ENCODE measurements at places on chromosomes 7 and 10.

GRCh38 chr7:142866361-142867096, 11.7 kb downstream of the EPHB6 start:
- DNase-seq: no peak

- DNase-seq: no peak
Observed at GRCh38 chr10:113381981-113382509, 170.8 kb upstream of the HABP2 start.

DNA sequence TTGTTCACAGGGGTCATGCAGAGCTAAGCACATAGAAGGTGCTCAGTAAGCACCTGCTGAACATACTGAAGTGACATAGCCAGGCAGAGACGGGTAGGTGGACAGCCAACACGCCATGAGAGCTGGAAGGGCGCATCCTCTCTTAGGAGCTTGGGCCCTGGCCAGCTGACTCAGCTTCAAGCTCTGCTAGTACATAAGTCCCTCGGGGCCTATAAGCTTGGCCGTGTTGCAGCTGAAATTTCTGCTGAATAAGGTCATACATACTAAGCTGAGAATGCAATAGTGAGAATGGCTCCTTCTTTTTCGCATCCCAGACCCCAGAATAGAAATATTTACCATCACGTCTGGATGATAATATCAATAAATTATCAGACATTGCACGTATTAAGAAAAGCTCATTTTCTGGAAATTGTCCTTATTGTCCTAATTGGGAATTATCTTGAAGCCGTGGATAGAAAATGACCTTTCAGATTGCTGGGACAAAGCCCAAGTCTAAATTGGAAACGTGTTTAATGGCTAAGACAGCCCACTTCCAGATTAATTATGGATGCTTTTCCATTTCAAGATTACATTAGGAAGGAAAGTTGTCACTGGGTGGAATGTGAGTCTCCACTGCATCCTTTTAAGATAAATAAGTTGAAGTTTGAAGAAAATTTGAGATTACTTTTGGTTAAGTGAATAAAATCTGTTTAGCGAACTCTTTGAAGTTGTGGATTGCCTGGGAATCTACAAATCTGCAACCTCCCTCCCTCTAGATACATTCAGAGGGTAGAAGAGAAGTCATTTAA, 287.1 kb upstream of the C7orf33 start:
- no peak for DNase-seq

DNA sequence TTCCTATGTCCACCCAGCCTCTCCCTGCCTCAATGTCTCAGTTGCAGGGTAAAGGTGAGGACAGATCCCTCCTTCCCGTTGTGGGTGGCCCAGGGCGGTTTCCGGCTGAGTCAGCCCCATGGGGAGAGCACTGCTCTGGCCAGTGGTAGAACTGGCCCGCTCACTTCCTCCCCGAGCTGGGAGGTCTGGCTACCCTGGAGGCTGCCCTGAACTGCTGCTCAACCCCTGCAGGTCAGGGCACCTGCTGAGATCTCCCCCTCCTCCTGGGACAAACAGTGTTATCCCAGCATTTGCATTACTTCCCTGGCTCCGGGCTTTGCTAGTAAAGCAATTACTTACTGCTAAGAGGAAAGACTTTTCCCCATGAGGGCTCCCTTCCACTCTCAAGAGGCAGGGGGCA, 21.4 kb upstream of the IMPDH1 start:
- DNase-seq: no peak

- DNase-seq: no peak
Observed at GRCh38 chr7:100190048-100190711, 12.5 kb downstream of the STAG3 start.

DNA sequence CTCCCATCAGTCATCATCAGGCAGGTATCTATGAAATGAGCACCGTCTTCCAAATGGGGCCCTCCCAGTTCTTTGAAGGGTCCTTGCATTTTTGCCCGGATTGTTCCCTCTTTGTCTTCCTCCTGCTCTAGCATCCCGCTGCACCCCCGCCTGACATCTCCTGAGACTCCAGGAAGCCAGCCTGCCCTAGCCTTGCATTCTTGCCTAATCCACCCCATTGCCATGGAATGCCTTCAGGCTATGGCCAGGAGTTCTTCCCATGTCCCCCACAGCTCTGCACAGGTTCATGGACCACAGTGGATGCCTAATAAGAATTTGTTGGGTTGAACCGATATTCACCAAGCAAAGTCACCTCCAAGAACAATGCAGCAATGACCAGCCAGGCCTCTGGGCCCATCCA, 62.1 kb downstream of the ZMIZ1 start:
- no peak for DNase-seq

DNA sequence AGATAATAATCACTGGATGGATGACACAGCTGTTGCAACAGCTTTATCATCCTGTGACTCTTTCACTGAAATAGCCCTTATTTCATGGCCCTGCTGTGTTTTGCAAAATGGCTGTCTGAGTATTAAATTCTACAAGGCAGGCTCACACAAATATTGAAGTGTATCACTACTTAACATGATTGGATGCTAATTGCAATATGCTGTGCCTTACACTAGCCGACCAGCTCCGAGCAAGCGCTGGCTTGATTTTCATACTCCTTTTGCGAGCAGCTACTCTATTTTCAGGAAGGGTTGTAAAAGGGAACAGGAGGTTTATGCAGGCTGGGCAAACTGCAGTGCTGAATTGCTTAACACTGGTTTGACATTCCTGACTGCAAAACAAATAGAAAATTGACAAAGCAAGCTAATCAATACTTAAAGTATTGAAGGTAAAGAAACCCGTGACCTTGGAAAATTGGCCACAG, 121.6 kb downstream of the CACNB2 start:
- DNase-seq: no peak

DNA sequence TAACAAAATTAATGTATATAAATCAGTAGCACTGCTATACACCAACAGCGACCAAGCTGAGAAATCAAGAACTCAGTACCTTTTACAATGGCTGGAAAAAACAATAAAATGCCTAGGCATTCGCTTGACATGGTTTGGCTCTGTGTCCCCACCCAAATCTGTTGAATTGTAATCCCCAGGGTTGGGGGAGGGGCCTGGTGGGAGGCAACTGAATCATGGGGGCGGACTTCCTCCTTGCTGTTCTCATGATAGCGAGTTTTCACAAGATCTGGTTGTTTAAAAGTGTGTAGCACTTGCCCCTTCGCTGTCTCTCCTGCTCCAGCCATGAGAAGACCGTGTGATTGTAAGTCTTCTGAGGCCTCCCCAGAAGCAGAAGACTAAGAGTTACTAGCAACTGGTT, 8.6 kb downstream of the ZNF786 start:
- no peak for DNase-seq

DNA sequence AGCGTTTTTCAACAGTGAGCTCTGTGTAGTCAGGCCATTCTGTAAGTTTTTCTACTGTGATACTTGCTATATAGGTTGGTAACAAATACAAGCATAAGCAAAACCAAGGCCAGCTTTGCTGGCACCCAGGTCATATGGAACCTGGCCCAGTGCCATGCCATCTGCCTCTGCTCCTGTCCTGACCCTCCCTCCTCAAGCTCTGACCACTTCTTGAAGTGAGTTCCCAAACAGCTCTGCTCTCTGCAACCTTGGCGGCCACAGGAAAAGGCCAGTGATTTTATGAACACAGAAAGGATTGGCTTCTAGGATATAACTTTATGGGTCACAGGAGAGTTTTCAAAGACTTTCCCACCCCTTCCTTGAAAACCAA, 12.8 kb downstream of the NOD1 start:
- DNase-seq: no peak

DNA sequence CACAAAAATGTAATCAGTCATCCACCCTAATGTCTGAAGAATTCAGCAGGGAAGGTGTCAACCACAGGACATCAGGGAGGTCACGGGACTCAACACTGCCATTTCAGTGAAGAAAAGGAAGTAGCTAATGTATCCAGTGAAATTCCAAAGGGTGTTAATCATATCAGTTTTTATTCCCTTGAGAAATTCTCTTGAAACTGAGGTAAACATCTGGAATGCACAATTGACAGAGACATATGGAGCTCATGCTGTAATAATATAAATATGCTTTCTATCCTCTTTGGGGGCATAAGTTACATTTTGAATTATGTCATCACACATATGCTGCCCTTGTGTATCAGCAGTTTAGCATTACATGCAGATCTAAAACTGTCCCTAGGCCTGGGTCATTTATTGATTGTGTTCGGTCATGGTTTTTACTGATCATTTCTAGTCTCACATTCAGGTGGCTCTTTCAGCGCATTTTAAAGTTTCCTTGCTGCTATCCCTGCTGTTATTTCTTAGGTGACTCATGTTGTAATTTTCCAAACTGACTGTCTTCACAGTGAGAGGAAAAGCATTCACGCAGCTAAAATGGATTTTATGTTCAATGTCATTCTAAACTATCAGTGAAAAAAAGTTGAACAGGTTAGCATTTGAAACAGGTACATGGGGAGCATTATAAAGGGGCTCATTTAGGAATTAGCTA, 273.9 kb downstream of the TSPAN12 start:
- DNase-seq: no peak

DNA sequence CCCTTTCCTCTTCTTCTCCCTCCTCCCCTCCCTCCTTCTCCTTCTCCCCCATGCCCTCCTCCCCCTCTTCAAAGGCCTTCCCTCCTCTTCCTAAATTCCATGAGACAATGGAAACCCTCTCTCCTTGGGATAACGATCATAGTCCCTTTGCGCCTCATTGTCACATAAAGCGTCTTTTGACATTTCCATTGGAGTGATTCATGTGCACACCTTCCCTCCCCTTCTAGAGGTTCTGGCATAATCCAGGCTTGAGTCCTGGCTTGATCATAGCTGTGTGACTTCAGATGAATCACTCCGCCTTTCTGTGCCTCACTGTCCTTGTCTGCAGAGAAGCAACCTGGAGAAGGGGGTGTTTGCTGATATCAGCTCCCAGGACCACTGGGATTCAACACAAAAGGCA, 204.2 kb downstream of the TNS3 start:
- no peak for DNase-seq

- no peak for DNase-seq
Observed at GRCh38 chr7:24831240-24831639, 74.0 kb upstream of the GSDME start.

DNA sequence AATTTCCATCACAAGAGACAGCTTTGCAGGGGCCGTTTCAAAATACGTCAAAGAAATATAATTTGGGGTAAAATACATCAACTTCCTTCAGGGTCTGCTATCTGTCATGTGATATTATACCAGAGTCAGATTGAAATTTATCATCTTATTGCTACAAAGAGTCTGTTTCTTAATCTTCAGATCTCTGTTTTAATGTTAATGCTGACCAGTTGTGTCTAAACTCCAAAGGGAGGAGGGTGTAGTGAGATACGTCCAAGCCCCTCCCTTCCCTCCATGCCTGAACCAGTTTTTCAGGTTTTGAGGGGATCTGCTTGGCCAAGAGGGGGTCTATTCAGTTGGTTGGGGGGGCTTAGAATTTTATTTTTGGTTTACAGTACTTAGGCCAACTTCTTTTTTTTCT, 891.6 kb downstream of the GRM8 start:
- no peak for DNase-seq

DNA sequence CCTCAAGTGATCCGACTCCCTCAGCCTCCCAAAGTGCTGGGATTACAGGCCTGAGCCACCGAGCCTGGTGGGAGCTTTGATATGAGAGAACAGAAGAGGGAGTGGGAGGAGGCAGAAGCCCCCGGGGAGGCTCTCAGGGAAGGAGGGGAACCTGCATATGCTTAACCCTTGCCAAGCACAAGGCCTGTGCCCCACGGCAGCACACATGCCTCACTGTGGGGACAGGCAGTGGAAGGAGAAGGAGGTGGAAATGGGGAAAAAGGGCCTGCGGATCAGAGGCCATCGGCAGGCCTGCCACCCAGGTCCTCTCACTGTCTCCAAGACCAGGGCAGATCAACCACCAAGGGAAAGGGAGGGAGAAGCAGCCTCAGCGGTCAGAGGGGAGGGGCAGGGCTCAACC, 7.2 kb upstream of the GRID1 start:
- DNase-seq: no peak

GRCh38 chr10:126390324-126390723, 2.0 kb upstream of the ADAM12 start:
- DNase-seq: no peak

GRCh38 chr7:131255242-131255641, 72.4 kb upstream of the MKLN1 start:
- DNase-seq: no peak

Data from activated T-helper 1 cell treated with anti-CD3 and anti-CD28 coated beads, Interleukin-2, amount 50 U/mL, for 16 hours (primary cell).